ENCODE measurements at places on chromosomes 7 and 10.

DNA sequence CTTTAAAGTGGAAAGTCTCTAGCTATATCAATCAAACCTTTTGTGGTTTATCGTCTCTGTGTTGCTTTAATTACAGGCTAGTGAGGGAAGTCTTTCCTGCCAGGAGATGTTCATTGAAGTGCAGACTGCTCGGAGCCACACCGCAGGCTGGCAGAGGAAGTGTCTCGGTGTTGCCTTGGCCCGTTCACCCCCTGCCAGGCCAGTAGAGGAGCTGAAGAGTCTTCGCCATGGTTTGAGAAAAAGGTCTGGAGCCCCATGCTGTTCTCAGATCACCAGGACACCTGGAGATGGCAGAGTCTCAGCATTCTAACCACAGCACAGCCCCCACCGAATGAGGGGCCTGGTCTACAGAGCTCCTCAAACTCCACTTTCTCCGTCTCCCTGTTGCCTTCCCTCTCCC is 275.9 kb upstream of the PLPP4 start:
- DNase-seq: no peak

DNA sequence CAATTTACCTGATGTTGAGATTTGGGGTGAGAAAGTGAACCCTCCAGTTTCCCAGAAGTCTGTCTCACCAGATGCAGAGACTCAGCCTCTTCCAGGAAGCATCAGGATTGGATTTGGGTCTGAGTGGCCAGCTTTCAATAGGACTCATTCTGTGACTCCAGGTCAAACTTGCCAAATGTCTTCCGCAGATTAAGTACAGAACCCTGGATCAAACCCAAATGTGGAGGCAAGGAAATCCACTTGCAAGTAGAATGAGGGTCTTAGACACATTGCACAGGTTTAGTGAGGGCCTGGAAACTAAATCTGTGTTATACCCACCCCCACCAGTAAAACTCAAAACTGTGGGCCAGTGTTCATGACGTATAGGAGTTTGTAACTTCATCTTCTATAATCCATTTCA is 372.2 kb upstream of the MGMT start:
- DNase-seq: no peak

GRCh38 chr10:96614515-96614914 is 27.7 kb upstream of the TM9SF3 start:
- no peak for DNase-seq

- DNase-seq: peak; percentile 34
These were observed 57.3 kb downstream of the MAPK8 start for GRCh38 chr10:48363617-48364355.

GRCh38 chr7:129212596-129212995 is 12.2 kb upstream of the AHCYL2 start:
- DNase-seq: no peak

DNA sequence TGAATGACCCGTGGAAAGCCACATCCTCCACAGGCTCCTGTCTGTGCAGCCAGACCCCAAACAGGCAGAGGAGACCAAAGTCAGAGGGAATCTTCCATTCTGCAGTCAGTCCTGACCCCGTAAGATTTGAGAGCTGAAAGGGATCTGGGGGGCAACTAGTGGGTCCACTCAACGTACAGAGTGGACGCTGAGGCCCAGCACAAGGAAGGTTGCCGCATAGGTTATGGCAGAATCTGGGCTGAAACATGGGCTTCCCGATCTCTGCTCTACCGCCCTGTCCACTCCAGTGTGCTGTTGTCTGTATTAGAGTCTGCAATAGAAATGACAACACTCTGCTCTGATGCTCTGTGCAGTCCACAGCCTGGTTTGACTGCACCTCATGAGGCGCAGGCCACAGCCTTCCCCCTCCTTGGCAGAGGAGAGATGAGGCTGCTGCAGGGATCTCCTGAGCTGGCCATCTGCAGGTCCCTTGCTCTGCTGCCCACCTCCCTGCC is 7.9 kb upstream of the ZNF22 start:
- DNase-seq: no peak

GRCh38 chr7:2968616-2969397 is 74.9 kb downstream of the CARD11 start:
- peak; percentile 12 for DNase-seq

GRCh38 chr10:92354587-92354986 is 63.6 kb downstream of the MARCHF5 start:
- no peak for DNase-seq

DNA sequence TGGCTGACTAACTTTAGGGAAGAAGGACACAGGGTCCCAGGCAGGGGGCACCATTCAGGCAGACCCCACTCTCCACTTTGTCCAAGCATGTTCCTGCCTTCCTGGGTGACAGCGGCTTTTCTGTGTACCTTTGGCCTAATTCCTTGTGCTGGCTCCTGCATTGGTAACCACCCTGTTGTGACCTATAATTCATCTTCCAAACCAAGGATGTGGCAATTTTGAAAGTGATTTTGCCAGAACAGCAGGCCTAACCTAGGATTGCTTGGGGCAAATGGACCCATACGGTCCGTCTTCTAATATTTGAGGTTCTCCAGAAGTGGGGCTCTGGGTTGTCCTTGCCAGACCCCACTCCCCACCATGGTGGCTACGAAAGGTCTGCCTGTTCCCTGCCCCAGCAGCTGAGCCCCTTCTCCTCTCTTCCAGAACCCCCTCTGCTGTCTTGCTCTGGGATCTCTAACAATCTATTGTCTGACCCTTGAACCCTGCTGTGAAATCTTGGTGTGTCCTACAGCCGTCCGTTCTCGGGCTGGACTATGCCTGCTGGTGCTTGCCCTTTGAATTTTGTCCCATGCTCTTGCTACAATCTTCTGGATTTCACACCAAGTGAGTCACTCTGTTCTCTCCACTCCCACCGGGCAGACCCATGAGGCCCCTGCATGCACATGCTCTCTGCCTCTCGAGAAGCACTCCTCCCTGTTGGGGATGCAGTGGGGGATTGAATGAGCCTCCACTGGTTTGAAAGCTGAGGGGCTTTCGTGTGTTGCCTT is 316.0 kb downstream of the CXCL12 start:
- no peak for DNase-seq

- no peak for DNase-seq
These were observed 107.4 kb downstream of the UNCX start for GRCh38 chr7:1340031-1340430.

DNA sequence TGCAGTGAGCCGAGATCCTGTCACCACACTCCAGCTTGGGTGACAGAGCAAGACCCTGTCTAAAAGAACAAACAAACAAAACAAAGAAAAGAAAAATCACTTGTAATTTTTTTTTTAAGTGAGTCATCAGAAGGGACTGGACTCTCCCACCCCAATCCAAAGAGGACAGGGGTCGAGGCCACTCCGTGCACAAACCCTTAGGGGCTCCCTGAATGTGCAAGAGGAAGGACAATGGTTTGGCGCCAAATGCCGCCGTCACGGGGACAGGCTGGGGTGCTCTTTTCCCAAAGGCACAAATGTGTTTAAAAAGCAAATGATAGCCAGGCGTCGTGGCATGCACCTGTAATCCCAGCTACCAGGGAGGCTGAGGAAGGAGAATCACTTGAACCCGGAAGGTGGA is 23.8 kb downstream of the RCC1L start:
- DNase-seq: no peak

- DNase-seq: no peak
These were observed 3.0 kb downstream of the DLX6 start for GRCh38 chr7:97008275-97008917.

DNA sequence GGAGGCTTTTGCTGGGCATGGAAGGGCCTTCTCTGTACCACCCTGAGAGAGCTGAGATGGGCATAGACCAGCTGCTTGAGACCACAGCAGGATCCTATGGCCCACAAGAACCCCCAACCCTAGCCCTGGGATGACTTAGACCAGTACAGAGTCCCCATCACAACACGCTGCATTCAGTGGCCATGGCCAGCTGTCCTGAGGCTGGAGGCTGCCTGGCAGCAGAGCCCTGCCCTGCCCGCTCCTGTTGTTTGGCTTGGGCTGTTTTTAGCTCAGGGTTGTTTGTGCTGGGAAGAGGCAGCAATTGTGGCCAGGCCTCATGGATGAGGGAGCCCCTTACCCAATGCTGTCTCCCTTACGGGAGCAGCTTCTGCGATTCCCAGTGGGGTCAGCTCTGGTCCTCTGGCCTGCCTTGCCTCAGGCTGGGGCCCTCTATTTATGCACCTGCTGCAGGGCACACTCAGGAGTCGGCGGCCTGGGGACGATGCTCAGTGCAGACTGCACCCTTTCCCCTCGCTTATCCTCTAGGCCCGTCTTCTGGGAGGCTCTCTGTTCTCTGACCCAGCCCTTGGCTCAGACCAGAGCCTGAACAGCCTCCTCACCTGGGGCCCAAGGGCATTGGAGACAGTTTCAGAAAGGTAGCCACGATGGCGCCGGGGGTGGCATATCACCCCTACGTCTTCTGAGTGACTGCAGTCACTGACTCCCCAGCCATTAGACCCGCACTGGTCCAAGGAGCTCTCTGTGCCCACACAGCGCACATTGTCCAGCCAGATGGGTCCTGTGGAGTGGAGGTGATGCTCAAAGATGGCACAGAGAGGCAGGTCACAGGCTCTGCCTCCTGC is 6.3 kb downstream of the LOXL4 start:
- no peak for DNase-seq

DNA sequence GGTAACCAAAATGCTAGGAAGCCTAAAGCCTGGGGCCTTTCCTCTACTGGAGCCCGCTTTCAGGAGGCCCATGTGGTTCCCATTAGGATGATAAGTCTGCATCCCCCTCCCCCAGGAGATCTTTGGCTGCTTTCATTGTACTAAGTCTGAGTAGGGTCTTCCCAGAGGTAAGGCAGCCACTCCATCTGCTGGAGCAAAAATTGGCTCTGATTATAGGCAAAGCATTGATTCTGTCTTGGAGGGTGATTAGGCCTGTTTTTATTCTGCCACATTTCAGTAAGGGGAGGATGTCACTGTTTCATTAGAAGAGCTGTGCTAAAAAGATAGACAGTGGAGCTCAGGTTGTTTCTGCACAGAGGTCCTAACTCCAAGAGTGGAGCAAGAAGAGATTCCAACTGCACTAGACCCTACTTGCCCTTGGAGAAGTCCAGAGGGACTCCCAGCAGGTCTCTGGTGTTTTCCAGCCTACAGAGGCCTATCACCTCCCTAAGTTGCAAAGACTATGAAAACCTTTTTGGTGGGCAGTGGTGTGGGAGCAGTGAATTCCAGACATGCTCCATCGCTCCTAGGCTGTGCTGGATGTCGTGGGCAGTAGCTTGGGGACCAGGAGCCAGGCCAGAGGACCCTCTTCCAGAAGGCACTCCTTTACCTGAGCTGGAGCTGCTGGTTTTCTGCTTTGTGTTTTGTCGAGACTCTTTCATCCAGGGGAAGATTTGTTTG is 7.1 kb upstream of the HOXA2 start:
- DNase-seq: no peak

DNA sequence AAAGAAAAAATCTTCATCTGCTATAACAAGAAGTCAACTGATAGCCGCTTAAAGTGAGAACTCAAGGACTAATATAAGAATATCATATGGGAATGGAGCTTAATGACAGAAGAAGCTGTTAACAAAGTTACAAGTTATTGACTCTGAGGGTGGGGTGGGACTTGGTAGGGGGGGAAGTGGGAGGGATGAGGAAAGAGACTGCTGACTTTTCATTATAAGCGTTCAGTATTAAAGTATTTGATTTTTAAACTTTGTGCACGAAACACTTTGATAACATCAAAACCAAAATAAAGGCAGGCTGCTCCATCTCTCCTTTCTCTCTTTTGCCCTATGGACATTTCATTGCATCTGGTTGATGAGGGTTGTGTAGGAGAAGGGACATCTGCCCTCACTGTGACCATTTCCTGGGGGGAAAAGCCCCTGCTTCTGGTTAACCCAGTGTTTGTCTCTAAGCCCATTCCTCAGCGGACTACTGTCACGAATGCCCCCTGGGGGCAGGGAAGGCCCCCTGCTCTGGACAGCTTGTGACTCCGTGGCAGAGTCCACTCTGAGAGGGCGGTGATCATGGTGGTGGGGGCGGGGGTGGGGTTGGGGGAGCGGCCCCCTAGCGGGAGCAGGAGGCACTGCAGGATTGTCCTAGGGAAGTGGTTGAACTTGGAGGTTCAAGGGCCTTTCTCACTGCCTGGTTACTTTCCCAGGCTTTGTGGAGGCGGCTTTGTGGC is 17.4 kb downstream of the SLC13A4 start:
- DNase-seq: peak; percentile 19

- no peak for DNase-seq
These were observed 4.3 kb downstream of the KIF5B start for GRCh38 chr10:32051926-32052325.

GRCh38 chr10:34743814-34744213 is 71.3 kb downstream of the PARD3 start:
- no peak for DNase-seq

DNA sequence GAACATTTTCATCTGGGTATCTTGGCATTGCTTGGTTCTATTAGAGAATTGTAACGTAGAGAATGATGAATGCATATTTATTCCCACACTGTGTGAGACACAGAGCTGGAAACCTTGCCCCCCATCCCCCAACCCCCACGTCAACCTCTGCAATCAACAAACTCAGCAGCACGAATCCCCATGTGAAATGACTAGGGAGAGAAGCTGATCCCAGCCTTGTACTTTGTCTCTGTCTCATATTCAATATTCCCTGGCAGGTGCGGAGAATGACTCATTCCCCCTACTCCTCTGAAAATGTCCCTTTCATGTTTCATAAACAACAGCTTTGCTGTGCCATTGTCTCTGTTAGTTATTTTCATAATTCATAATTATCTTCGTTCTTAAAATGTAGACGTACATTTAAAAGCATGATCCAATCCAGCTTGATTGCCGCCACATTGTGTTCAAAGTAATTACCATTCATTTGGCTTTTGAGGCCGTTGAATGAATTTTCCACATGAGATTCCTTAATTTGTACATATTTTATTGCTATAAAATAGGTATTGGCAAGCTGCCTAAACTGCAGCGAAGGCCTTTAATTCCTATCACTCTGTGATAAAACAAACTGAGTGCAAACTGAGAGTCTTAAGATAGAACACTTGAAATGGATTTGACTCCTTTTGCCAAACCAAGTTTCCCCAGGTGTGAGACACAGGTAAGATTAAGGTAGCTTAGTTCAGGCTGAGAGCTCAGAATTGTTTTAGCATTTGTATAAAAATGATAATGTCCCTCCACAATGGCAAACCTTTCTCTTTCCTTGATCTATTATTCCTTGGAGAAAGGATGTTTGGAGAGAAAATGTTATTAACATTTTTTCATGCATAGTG is 920.2 kb downstream of the TYW1 start:
- no peak for DNase-seq

- DNase-seq: peak; percentile 42
These were observed 302.2 kb downstream of the CCDC3 start for GRCh38 chr10:12699258-12699700.

DNA sequence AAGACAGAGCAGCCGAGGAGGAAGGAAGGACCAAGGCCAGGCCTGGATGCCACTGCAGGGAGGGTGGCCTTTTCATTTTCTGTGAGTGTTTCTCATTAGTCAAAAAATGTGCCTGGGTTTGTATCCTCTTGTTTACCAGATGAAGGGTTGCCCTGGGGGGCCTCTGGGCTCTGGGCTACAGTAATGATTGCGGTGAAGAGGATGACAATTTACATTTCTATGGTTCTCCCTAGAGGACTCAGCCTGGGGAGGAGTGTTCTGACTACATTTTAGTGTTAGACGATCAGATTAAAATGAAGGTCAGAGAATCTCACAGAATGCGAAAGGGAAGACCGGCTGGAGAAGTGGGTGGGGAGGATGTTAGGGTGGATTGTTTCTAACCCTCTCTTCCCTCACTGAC is 108.0 kb upstream of the KMT2C start:
- no peak for DNase-seq

GRCh38 chr10:68899186-68899745 is 1.8 kb upstream of the DDX50 start:
- no peak for DNase-seq

Measured in activated CD4-positive, alpha-beta memory T cell treated with anti-CD3 and anti-CD28 coated beads, Interleukin-2, amount 10 ng/mL, durations not matched to agents 7 days and 5 days (primary cell).